ENCODE measurements at places on chromosomes 3 and 15.

- DNase-seq, result no peak
These were observed 9.2 kb downstream of the NEIL1 start for GRCh38 chr15:75356006-75356405.

DNA sequence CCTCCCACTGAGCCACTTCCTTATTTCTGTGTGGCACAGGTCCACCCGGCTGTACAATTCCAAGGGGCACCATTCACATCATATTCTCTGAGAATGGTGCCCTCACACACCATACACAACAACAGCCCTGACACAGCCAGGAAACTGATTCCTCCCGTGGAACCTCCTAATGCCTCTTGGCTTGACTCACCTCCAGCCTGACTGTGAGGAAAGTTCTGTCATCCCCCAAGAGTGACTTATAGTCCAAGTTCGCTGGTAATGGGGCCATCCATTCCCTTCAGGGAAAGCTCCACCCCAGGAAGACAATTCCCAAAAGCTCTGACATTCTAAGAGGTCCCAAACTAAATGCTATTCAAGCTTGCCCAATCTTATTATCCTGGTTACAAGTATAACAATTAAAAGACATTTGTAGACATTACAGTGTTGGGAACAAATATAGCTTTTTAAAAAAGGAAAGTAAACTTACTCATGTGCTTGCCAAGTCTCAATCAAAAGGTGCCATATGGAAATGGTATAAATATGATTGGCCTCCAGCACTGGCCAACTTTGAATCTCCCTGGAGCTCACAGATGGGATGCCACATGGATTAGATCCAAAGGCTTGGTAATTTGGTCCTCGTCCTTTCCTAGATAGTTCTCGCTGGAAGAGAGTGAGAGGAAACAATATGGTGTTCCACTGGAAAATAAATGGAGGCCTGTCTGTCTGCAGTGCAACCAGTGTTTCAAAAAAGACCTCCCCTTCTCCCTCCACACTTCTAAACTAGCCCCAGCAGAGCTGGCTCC, 56.3 kb upstream of the PSMD6 start:
- no peak for DNase-seq

GRCh38 chr3:126693921-126694320, 10.1 kb upstream of the CHCHD6 start:
- DNase-seq, result no peak

GRCh38 chr3:108907194-108907593, 46.5 kb downstream of the GUCA1C start:
- DNase-seq, result no peak

DNA sequence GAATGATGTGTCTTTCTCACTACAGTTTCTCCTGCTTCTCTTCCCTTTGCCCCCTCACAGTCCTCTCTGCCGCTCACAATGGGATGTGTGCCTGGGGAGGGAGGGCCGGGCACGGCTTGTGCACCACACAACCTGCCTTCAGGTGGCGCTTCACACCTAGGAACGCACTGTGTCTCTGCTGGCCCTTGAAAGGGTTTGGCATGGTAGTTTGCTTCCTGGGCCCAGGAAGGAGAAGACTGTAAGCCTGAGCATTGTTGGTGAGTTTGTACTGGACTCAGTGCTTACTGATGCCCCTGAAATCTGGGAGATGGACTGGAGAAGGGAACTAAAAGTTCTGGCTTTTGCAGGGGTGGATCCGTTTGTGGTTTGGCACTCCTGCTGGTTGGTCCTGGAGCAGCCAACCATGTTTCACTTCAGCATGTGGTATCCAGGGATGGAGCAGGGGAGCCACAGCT, 9.2 kb downstream of the ALPK3 start:
- no peak for DNase-seq
